Large intestine (tissue), 12 donors: ENCODE measurements at places on chromosomes 7 and 10.

DNA sequence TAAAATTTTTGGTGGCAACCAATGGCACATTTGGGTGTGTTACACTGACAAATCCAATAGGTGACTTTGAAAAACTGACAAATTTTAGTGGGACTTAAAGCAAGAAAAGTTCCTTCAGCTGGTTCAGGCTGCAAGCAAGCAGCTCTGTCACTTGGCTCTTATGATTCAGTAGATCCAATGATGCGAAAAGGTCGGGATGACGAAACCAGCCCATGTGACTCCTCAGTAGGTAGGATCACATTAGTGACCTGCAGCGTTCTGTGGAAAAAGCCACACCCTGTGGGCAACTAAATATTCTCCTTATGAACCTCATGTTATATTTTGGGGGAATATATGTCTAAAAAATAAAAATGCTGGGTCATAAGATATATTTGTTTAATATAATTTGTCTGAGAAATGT, 13.3 kb upstream of the TSGA13 start:
- no peak for DNase-seq

GRCh38 chr10:1874533-1874932, 137.2 kb upstream of the ADARB2 start:
- no peak for DNase-seq

- no peak for DNase-seq
Measured at GRCh38 chr7:41817386-41817785, 114.5 kb upstream of the INHBA start.

- no peak for DNase-seq
Measured at GRCh38 chr7:12567015-12567414, 3.5 kb upstream of the SCIN start.

DNA sequence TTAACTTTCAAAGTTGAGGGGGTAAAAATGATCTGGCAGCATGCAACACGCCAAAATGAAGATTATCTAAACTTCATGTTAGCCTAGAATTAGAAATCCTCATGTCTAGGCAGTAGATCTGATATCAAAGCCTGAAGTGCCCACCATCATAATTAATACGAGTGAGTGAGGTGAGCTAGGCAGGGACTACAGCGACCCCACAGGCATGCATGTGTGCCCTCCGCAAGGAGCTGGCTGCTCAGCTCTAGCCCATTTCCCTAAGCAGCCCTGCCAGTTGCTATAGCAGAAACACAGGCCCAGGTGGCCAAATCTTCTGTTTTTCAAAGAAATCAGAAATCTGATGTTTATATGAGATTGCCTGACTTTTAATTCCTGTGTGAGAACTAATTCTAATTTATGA, 93.1 kb upstream of the IFRD1 start:
- DNase-seq = no peak

- DNase-seq = no peak
Measured at GRCh38 chr7:85719981-85720953, 533.4 kb upstream of the SEMA3D start.

DNA sequence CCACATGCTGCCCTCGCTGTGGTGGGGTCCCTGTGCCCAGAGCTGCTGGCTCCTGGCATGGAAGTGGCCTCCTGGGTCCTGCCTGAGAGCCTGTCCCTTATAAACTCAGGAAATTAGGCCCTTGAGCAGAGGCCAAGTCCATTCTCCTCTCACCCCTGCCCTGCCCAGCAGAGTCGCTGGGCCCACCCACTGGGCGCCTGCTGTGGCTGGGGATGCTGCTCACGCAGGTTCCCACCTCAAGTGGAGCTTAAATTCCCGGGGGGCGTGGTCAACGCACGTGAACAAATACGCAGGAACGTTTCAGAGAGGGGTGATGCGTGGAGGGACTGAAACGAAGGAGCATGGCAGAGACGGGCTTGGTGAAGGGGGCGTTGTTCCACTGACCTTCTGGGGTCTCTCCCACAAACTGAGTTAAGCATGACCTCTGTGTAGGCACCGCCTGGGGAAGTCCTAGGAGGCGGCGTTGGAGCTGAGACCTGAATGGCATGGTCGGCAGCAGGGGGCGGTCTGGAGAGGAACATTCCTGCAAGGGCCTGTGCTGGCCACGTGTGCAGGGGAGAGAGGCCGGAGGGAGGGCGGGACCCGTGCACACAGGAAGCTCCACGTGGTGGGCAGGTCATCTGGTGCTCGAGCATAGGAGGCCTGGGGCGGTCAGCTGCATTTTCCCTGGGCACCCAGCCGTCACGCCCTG, 27.9 kb downstream of the FAM20C start:
- DNase-seq = no peak

DNA sequence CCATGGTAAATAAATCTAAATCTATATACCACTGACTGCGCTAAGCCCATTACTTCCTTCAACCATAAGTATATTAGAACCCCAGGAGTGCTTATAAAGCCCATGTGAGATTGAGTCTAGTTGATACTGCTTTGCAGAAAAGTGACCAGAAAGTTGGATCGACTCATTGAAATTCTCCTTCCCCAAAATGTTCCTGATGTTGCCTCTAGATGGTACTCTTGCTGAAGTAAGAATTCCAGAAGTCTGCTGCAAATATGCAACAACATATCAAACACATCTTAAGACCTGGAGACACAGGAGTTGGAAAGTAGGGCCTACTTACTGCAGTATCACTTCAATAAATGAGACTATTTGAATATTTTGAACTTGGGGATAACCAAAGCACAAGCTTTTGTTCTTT, 550.8 kb downstream of the IPMK start:
- no peak for DNase-seq

DNA sequence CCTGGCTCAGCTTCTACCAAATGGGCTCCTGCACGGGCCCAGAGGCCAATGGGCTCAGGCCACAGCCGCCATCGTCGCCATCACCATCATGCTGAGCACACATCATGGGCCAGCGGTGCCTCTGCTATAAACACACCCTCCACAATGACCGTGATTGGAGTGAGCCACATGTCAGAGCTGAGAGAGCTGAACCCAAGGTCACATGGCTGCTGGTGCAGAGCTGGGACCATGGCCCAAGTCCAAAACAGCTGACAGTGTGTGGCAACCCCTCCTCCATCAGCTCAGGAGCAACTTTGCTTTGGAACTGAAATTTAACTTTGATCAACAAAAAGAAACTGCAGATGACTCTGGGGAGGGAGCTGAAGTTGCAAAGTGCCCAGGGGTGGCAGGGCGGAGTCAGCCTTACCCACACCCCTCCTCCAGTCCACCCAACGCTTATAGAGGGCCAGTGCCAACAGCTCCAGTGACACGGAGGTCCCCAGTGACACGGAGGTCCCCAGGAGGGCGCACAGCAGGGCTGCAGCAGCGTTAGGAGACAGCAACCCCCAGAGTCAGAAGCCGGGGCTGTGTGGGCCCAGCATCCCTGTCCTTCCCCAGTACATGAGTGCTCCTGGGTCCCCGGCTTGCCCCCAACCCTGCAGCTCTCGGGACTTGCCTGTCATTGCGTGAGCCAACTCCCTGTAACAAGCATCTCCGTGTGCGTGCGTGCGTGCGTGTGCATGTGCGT, 249.6 kb downstream of the ELFN1 start:
- DNase-seq = no peak

DNA sequence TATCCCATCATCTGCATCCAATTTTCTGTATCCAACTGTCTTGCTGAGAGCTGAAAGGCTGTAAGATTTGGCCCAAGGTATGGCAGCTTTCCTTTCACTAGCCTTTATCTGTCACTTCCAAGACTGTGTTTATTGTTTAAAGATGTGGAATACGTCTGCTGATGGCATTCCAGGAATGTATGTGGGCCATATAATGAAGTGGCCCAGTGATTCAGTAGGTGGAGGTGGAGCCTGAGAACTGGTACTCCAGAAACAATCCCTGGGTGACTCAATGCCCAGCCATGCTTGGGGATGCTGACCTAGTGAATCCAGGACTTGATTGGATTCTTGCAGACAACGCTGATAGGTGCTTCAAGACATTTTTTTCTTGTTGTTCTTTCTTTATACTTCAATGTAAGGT, 13.5 kb downstream of the NEUROD6 start:
- peak; percentile 51 for DNase-seq

- DNase-seq = no peak
Measured at GRCh38 chr7:22074897-22075296, 129.2 kb upstream of the CDCA7L start.

- DNase-seq = peak; percentile 34
Measured at GRCh38 chr7:151315038-151315655, 26.5 kb upstream of the NUB1 start.

GRCh38 chr7:155276042-155276799, 21.5 kb upstream of the INSIG1 start:
- DNase-seq = no peak

DNA sequence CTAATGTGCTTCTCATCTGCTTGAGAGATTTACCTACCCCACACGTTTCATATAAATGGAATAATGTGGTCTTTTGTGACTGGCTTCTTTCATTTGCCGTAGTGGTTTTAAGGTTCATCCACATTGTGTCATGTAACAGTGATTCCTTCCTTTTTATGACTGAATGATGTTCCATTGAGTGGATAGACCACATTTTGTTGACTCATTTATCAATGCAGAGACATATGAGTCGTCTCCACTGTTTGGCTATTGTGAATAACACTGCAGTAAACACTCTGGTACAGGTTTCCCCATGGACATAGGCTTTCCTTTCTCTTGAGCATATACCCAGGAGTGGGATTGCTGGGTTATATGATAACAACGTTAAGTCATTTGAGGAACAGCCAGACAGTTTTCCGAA, 2.0 kb upstream of the AOC1 start:
- no peak for DNase-seq

GRCh38 chr10:121838149-121838548, 89.7 kb downstream of the ATE1 start:
- DNase-seq = no peak

DNA sequence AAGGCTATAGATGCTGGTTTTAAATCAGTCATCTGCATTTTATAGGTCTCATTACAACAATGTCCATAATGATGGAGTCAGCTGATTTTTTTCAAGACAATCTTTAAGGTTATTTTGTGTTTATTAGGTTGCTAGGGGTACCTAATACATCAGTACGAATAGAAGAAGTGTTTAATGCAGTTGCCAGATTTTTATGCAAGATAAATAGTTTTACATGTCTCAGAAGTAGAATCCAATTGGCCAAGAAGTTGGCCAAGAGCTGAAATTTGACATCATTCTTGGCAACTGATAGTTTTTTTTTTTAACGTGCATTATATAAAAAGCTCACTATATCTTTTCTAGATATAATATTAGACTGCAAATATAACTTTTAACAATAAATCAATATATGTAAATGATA, 208.5 kb downstream of the TRIL start:
- no peak for DNase-seq

GRCh38 chr7:5780801-5781496, 514 bp downstream of the RNF216 start:
- no peak for DNase-seq

DNA sequence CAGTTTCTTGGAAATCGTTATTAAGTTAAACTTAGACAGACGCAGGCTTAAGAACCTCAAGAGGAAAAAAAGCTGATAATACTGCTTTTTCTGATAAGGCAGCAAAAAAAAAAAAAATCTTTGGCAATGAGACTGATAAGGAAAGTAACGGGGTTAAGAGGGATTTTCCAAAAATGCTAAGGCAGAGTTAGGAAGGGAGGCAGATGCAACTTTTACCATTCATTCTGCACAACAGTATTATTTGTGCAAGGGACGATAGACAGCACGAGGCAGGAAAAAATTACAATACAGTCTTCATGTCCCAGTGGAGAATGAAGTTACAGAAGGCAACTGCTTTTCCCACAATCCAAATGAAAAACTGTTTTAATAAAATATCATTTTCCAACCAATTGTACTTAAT, 194.0 kb downstream of the DOCK4 start:
- DNase-seq = no peak

DNA sequence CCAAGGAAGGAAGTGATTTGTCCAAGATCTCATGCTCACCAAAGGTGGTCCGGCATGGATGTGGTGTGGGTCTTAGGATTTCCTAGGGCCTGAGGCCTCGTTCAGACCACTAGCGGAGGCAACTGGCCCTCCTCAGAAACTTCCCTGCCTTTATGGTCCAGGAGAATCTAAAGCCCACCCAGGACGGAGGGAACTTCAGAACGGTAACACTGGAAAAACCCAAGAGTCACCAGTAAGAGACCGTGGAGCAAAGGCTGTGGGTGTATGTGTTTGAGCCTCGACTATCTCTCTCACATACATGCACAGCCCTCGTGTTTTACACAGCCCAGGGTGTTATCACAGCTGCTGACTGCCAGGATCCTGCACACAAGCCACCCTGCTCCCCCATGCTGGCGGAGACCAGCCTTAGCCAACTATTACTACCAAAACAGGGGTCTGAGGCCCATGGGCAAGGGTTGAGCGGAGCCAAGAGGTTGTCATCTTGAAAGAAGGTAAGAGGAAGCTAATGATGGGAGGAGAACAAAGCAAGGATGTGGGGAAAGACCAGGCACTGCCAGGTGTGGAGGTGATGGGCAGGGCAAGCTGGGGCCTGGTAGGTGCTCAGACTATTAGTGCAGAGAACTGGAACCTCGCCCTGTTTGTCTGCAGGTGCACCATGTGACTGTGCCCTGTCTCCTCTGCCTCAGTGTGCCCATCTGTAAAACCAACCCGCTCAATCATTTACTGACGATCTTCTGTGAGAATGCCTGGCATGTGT, 170.2 kb upstream of the ZMIZ1 start:
- no peak for DNase-seq

GRCh38 chr7:100154651-100155491, 3.7 kb downstream of the TRAPPC14 start:
- peak; percentile 79 for DNase-seq

DNA sequence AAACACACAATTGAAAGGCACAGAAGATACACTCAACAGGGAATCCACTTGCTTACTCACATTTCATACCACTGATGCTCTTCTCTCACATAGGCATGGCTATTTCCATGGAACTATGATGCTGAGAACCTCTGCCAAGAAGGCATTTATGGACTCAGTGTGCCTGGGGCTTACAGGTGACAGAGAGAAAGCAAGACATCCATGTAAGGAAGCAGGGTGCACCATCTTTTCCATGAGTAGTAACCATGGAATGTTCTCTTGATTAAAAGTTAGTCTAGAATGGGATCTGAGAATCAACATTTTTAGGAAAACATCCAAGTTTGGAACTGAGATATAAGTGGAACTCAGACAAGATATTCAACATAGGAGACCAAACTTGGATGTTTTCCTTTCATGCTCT, 52.5 kb upstream of the MACC1 start:
- no peak for DNase-seq

DNA sequence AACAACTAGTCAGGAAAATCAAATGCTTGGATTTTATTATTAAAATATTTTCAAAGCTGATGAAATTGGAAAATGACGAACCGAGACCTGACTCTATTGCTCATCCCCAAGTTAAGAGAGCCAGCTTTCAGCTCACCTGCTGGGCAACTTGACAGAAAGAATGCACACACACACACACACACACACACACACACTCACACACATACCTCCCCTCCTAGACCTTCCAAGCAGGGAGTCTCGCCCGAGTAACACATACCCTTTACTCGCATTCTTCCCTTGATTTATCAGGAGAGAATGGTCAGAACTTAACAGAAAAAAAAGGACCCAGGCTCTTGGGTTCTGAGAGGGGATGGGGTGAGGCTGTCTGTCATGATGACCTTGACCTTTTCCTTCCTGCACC, 19.1 kb downstream of the GPRIN2 start:
- DNase-seq = no peak

- no peak for DNase-seq
Measured at GRCh38 chr10:133276435-133277201, at the start of gene ADAM8. Gene ADAM8, minus strand, starts transcription at chr10:133276868. Its CDS starts 51 bp downstream, at chr10:133276817.

- peak; percentile 51 for DNase-seq
Measured at GRCh38 chr7:107661081-107661864, 645 bp downstream of the SLC26A4 start.
